ENCODE measurements at places on chromosomes 13 and 19.

- no peak for DNase-seq
These were observed 8.0 kb downstream of the ZNF551 start for GRCh38 chr19:57689750-57690149.

- peak; percentile 50 for DNase-seq
These were observed at the start of gene ADAMTSL5 for GRCh38 chr19:1512671-1513498. Gene ADAMTSL5 (minus strand): TSS chr19:1513019. CDS start chr19:1510943, 2,076 bp downstream.

DNA sequence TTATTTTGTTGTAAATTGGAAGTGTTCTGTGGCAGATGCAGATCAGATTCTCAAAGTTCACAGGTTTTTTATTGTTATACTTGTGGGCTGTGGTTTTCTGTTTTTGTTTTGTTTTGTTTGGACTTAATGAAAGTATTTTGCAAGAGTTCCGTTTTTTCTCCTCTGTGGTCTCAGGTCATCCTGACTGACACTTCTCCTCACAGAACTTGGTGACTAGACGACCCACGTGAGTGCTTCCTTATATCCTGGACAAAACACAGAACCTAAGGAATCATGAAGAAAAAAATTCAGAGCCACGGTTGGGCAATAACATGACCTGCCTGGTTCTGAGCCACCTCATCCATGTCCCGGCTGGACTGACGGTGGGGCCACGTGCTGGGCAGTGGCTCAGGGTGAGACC is 2.5 kb upstream of the RFPL4AL1 start:
- no peak for DNase-seq

DNA sequence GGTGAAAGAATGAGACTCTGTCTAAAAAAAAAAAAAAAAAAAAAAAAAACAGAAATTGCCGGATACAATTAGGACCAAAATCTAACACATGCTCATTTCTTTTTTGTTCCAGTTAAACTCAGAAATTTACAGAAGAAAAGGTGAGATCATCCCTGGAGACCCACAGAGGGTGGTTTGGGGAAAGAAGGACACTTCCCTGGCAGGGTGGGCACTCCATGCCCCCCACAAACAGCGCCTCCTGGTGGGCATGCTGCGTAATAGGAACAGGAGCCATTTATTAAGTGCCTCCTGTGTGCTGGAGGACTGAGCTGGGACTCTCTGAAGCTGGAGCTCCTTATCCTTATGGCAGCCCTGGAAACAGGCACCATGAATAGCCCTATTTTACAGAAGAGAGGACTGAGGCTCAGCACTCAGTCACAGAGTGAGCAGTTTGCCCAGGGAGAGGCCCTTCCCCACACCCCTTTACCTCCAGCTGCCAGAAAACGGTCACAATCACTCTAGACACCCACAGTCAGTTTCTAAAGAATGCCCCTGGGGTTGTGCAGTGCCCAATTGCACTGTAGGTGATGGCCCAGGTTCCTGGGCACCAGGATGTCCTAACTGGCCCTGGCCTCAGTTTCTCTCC is 10.1 kb downstream of the C19orf38 start:
- peak; percentile 20 for DNase-seq

Measured in CD4-positive, alpha-beta T cell treated with Interleukin-2 at 100 ng/mL for 4 hours (primary cell).